ENCODE measurements at places on chromosomes 7 and 10. TPM values are rescaled to one million over a fixed set of nuclear protein-coding genes. Genes with fewer than 3 reads are reported as not detected.

The TMEM26 gene
- total RNA-seq: 0.15 TPM

The CAMK2B gene
- 0.23 TPM for total RNA-seq

The C10orf120 gene
- total RNA-seq: not detected

The HOGA1 gene
- total RNA-seq: 0.85 TPM

The ADAM12 gene
- total RNA-seq: 9.0 TPM

The AGBL3 gene
- 3.0 TPM for total RNA-seq

The SPAM1 gene
- not detected for total RNA-seq

The CALN1 gene
- 1.4 TPM for total RNA-seq

The SLC39A12 gene
- 0.10 TPM for total RNA-seq

The ZPBP gene
- not detected for total RNA-seq

The OR6B1 gene
- not detected for total RNA-seq

The C10orf105 gene
- 0.15 TPM for total RNA-seq
